ENCODE measurements at places on chromosomes 11 and 22. TPM values are rescaled to one million over a fixed set of nuclear protein-coding genes. Genes with fewer than 3 reads are reported as not detected.

LDHAL6A gene
- polyA plus RNA-seq, result not detected

OR52I1 gene
- polyA plus RNA-seq, result not detected

PITPNB gene
- 32.3 TPM for polyA plus RNA-seq

SLC15A3 gene
- polyA plus RNA-seq, result 14.8 TPM

Data from heart left ventricle (tissue), 16 donors.